ENCODE measurements at places on chromosomes 7 and 10. TPM values are rescaled to one million over a fixed set of nuclear protein-coding genes. Genes with fewer than 3 reads are reported as not detected.

Gene PPP1R17
- not detected for total RNA-seq

Gene OPALIN
- not detected for total RNA-seq

Gene CALML3
- total RNA-seq: 1.0 TPM

Gene PNLIPRP1
- not detected for total RNA-seq

Gene ZNF487
- 3.2 TPM for total RNA-seq

Gene CLRN3
- not detected for total RNA-seq

Gene OR13A1
- total RNA-seq: not detected

Gene MRLN
- not detected for total RNA-seq

Gene ZCCHC24
- total RNA-seq: 0.90 TPM

Gene CTAGE4
- total RNA-seq: 2.2 TPM

Gene OR6V1
- not detected for total RNA-seq

Gene NRCAM
- total RNA-seq: 0.26 TPM

Gene NODAL
- not detected for total RNA-seq

Gene CCL24
- not detected for total RNA-seq

Gene CYP26C1
- total RNA-seq: under 0.01 TPM

Gene COBL
- 4.1 TPM for total RNA-seq

Gene ZNF425
- 3.7 TPM for total RNA-seq

Gene HTRA1
- total RNA-seq: 80.3 TPM

Gene HMX3
- 0.13 TPM for total RNA-seq

Gene CC2D2B
- total RNA-seq: not detected

Gene C10orf143
- 0.26 TPM for total RNA-seq

Gene AHR
- 114 TPM for total RNA-seq

Gene GARS1
- total RNA-seq: 367 TPM

Gene HOXA4
- total RNA-seq: not detected

Gene IRF5
- total RNA-seq: 6.8 TPM

Data from bronchial epithelial cell (primary cell).